ENCODE measurements at places on chromosomes 16 and 17.
A peak's percentile ranks its signal among the peaks of the same experiment; 100 is the strongest.

- no peak for DNase-seq
Measured at GRCh38 chr17:46122486-46122871, 70.8 kb downstream of the KANSL1 start.

- DNase-seq = peak; percentile 33
Measured at GRCh38 chr17:1532836-1533602, 16.6 kb upstream of the INPP5K start.

GRCh38 chr16:50315346-50315997 lies 49.1 kb downstream of the ADCY7 start:
- DNase-seq = no peak

- peak; percentile 27 for DNase-seq
Measured at GRCh38 chr17:60139438-60140285, 10.1 kb upstream of the CA4 start.

DNA sequence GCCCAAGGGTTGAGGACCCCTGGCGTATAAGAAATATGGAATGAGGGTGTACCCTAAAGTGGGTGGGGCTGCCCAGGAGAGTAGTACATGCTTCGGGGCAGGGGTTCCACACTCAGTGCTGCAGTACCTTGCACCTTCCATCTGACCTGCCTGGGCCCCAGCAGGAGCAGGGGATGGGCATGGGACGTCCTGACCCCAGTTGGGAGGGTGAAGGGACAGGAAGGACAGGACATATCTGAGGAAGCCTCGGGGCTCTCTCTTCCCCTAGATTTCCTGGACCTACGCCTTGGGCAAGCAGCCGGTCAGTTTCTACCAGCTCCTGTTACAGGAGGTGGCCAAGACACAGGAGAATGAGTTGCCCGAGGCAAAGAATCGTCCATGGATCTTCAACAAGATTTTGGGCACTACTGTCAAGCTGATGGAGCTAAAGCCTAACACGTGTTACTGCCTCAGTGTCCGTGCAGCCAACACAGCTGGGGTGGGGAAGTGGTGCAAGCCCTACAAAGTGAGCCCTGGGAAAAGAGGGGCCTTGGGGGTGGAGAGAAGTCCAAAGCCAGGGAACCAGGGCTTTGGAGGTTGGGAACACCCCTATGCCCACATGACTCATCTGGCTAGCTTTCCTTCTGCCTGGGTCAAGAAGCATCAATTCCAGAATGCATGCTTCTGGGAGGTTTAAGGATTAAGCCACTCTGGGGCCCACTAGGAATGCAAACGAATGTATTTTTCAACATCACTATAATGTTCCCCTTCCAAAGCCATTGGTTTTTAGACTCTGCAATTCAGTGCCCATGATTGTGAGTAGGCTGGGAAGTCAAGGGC lies 7.9 kb downstream of the FNDC8 start:
- no peak for DNase-seq

DNA sequence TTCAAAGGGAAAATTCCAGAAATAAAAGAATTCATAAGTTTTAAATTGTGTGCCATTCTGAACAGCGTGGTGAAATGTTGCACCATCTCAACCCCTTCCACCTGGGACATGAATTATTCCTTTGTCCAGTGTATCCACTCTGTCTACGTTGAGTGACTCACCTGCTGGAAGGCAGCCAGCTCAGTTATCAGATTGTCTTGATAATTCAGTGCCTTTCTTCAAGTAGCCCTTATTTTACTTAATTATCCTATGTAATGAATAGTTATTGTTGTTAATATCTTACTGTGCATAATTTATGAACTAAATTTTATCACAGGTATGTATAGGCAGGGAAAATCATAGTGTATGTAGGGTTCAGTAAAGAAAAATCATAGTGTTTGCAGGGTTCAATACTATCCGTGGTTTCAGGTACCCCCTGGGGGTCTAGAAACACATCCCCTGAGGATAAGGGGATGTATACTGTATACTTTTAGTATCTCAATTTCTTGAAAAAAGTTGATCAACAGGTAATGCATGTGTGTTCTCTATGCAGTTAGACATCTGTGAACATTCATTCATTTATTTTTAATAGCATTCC lies 7.7 kb upstream of the PCTP start:
- DNase-seq = no peak
